Epithelial cell of prostate (primary cell): ENCODE measurements at places on chromosomes 16 and 17.

DNA sequence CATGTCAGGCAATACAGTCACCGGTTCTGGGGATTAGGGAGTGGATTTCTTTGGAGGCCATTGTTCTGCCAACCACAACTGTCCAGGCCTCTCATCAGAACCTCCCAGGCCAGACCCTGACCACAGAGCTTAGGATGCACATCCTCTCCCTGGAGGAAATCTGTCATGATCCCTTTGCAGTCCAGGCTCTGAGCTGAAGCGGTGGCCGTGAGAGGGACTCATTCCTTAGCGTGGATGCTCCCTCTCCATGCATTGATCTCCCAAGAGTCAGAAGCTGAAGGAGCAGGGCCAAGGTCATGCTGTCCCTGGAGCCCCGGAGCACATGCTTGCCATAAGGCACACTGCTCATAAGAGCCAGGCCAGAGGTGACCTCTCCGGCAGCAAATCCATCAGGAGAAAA lies 181.4 kb downstream of the COPRS start:
- DNase-seq = no peak

- no peak for DNase-seq
Measured at GRCh38 chr16:66534376-66534799, 15.5 kb downstream of the TK2 start.

DNA sequence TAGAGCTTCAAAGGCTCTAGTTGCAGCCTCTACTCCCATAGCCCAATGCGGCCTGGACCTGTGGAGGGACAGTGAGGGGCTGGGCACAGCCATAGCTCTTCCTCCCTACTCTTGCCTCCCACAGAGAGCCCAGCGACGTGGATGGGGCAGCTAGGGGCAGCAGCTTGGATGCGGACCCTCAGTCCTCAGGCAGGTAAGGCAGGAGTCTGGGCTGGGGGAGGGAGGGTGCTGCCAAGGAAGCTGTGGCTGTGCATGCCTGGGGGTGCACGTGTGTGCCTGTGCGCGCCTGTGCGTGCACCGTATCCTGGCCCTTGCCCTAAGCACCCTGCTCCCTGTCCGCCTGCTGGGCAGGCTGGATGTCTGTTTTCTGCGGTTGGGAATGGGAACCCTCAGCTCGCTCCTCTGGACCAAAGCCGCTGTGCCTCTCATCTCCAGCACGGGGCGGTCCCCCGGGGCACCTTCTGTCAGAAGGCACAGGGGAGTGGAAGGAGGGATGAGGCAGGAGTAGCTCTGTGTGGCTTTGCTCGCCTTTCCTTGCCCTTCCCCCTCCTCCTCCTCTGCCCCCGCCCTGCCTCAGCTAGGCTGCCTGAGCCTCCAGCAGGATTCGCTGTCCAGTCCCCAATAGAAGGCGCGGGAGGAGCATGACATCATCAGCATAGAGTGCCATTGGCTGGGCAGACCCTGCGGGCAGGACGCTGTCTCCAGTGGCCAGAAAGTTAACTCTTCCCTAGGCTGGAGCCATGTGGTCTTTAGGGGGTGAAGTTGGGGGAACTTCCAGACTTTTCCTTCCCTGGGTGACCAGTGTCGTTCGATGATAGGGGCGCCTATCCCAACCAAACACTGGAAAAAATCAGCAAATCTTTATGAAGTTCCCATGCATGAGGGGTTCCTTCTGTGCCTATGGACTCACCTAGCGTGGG lies 797 bp downstream of the PRCD start:
- peak; percentile 76 for DNase-seq

DNA sequence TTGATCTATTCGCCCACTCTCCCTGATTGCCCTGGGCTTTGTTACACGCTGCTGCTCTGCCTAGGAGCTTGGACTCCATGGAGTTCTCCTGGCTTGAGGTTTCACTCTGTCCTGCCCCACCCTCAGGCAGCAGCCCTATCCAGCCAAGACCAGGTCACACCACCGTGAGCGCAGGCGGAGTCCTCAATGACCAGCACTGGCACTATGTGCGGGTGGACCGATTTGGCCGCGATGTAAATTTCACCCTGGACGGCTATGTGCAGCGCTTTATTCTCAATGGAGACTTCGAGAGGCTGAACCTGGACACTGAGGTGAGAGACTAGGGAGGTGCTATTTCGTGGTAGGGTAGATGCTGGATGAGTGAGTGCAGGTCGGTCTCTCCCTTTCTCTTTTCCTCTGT lies 3.5 kb downstream of the CNTNAP1 start:
- no peak for DNase-seq

- DNase-seq = no peak
Measured at GRCh38 chr16:25040543-25040942, 25.4 kb upstream of the ARHGAP17 start.

- DNase-seq = no peak
Measured at GRCh38 chr17:17170346-17170985, 35.7 kb downstream of the PLD6 start.

GRCh38 chr17:57606111-57606875 lies 138.8 kb downstream of the CCDC182 start:
- DNase-seq = no peak

GRCh38 chr17:36835036-36835435 lies 102.2 kb upstream of the LHX1 start:
- DNase-seq = no peak

- no peak for DNase-seq
Measured at GRCh38 chr17:39200957-39201510, 951 bp downstream of the RPL19 start.

DNA sequence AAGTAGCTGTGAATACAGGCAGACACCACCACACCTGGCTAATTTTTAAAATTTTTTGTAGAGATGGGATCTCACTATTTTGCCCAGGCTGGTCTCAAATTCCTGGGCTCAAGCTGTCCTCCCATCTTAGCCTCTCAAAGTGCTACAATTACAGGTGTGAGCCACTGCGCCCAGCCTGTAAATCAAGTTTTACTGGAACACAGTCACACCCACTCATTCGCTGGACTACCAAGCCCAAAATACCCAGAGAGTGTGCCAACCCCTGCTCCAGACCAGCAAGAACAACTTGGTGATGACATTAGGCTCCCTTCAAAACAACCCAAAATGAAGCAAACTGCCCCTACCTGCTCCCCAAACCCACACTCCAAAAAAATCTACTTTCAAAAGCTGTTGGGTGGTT lies 36.0 kb downstream of the TVP23A start:
- peak; percentile 3 for DNase-seq
